GM12865 (cell line): ENCODE measurements at places on chromosomes 12 and 14.
A peak's percentile ranks its signal among the peaks of the same experiment; 100 is the strongest.

DNA sequence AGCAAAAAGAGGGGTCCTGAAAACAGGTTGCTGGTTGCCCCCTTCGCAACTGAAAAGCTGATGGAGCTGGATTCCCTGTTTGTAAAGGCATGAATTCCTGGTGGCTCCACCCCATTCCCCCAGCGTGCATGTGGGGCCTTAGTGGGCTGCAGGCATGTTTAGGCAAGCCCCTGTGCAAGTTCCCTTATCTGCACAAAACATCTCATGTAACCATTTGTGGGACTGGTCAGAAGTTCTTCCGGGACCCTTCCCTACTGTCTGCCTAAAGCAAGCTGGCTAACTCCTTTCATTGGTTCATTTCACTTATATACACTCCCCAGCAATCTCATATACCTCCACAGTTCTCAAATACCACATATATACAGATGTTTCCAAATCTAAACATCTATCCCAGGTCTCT, 24.0 kb upstream of the HIGD1C start:
- DNase-seq = no peak

GRCh38 chr14:69780952-69781351, 14.0 kb downstream of the SRSF5 start:
- DNase-seq = no peak

GRCh38 chr14:46964378-46964777, 312.8 kb upstream of the RPL10L start:
- no peak for DNase-seq

DNA sequence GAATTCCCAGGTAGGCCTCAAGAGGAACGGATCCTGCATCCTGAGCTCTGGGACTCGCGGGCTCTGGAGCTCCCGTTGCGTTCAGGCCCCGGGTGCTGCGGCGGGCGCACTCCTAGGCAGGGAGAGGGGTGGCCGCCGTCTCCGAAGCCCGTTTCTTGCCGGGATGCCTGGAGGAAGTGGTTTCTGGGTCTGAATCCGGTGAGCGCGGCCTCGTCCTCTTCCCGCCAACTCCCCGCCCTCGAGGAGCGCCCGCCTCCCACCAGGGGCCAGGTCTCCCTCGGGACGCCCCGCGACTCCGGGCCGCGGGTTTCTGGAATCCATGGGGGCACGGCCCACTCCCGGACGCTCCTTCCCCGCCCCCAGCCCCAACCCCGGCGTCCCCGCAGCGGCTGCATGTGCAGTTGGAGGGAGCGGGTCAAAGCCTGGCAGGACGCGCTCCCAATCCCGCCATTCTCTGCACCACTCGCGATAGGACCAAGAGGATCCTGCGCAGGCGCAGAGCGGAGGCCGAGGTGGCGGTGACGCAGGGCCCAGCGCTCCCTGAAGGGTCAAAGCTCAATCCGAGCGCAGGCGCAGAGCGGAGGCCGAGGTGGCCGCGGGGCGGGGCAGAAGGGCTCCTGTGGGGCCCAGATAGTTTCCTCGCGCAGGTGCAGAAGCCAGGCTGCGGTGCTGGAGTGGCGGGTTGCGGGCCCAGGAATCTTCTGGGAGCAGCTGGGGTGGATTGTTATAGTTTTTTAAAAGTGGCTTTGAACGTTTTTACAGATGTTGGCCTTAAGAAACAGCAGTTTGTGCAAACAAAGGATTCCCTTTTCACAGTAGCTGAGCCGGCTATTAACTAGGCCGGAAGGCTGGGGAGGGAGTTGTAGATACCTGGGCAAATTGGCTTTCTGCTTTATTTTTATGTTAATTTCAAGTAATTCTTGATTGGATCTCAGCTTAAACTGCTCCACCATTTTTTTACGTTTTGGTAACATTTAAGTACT, 796.4 kb downstream of the AACS start:
- no peak for DNase-seq

GRCh38 chr14:56064513-56064912, 53.7 kb upstream of the PELI2 start:
- no peak for DNase-seq

- DNase-seq = no peak
Observed at GRCh38 chr14:45073231-45073879, 10.6 kb upstream of the PRPF39 start.

DNA sequence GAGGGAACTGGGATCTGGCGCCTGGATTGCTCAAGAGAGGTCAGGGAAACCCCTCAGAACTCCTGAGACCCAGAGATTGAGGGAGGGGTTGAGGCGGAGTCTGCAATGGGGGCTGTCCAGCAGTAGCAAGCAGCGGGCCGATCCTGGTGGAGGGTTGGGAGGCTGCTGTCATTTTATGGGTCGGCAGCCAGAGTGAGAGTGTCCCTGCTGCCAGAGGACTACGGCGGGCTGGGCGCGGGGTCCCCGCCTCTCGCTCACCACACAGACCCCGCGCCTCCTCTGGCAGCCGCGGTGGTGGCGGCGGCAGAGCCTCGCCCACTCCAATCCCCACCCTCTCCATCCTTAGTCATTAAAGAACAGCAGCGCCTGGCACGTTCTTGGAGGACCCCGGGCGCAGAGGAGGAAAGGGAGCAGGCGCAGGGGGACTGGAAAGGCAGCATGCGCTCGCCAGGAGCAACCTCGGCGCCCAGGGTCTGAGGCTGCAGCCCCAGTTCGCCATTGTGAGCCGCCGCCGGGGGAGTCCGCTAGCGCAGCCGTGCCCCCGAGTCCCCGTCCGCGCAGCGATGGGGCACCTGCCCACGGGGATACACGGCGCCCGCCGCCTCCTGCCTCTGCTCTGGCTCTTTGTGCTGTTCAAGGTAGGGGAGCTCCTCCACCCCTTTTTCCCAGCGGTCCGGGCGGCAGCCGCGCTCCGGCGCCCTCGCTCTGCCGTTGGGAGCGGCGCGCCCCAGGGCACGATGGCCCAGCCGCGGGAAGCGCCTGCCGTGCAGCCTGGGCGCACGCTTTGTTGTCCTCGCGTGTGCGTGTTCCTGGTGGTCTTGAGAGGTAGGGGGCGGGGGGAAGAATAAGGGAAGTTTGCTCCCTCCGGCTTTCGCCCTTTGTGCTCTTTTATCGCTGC, at the start of gene PTPRO:
PTPRO (plus strand) TSS at position 345 of the 898 bp plus-strand sequence.
- no peak for DNase-seq

DNA sequence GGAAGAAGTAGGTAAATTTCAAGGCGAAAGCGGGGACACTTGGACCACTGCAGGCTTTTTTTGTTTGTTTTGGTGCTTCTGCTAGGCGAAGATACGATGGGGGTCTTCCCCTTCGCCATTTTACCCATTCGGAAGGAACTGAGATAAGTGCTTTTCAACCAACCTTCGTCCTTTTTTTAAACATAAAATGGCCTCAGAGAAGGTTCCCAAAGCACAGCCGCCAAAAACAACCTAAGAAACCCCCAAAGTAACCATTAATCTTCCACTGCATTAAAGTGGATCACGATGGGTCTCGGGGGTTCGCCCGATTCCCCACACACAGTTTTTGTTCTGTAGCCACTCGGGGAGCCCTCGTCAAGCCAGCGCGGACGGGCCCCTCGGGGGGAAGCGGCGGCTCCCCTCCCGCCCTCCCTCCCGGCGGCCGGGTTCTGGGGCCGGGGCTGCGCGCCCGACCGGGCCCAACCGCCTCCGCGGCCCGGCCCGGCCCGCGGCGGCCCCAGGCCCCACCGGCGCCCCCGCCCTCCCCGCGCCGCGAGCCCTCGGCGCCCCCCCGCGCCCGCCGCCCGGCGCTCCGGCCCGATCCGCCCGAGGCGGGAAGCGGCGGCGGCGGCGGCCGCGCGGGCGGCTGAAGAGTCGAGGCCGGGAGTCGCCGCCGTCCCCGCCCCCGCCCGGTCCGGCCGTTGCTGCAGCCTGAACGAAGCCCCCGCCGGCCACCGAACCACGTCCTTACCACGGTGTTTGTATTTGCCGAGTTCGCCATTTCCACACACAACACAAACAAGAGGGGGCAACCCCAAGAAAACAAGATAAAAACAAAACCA, 790 bp downstream of the GTF2A1 start:
- DNase-seq = peak; percentile 63

DNA sequence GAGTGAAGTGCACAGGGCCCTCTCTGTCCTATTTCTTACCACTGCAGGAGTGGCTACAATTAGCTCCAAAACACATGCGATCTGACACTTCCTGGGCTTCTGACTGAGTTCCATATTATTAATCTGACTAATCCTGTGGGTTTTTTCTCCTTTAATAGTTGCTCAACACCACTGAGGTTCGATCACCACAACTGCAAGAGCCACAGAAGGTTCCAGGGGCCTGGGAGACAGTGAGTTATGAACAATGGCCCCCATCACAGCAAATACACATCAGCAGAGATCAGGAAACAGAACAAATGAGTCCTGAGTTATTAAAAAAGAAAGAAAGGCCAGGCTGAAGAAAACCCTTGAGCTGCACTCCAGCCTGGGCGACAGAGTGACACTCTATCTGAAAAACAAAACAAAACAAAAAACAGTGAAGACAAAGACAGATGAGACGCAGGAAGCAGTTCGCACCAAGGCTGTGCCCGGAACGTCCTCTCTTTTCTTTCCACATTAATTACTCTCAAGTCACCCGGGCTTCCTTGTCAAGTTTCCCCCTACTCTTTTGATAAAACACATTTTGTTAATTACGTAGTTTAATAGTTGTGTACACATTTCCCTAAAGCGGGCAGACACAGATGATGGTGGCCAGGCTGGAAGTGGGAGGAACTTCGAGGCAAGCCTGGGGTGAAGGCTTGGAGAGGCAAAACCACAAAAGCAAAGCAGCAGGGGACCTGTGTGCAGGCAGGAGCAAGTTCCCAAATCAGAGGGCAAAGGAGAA, 42.7 kb downstream of the CDC42BPB start:
- peak; percentile 19 for DNase-seq

DNA sequence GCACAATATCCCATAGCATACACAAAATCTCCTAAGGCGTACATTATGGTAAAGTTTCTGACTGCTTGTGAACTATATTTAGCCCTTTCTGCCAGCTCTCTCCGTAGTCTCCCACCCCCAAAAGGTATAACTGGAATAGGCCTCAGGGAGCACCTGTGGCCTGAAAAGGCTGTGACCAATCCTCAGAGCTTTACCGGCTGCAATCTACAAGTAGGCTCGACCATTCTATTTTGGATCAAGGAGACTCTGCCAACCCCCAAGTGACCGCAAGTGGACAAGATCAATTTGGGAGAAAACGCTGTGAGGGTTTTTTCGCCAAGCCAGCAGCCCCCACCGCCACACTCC, 1.2 kb downstream of the PPTC7 start:
- DNase-seq = no peak

DNA sequence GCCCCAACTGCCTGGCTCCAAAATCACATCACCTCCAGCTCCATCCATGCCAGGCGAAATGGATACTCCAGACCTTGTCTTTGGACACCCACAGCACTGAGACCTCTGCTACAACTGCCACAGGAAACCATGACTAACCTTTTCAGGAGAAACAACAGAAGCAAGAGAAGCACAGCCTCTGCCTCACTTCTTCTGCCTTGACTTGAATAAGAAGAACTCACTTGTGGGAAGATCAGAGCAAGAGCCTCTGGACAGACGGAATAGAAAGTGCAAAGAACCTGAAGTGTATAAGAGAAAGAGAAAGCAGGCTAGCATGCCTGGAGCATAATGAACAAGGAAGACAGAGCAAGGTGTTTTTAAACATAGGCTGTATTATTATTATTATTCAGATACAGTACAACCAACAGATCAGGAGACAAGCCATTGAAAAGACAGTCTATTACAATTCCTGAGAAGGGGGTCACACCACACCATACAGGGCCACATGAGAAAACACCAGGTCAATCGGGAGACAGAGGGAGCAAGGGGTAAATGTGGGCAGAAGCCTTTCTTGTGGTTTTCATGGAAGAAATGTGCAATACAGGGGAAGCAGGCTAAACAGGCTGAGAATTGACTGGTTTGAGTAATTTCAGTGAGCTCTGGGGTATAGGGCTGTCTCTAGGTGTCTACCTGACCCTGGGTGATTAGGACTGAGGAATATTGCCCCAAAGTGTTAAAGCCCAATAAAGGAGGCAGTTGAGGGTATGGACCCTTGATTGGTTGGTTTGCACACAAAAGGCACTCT, 7.4 kb upstream of the OR10P1 start:
- no peak for DNase-seq

DNA sequence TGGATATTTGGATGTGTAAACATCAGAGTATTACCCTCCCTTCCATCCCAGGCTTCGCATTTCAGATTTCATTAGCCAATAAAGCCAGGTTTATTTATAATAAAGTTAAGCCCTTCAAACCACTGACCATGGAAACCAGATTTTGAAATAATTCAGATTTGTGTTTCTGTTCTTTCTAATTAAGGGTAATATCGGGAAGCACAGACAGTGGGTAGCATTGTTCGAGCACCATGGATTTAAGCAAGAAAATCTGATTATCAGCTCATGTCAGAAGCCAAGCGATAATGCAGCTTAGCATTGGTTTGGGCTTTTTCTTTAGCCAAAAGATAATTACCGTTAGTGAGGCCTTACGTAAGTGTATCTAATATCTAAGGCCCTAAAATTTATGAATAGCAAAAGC, 116.1 kb downstream of the C12orf42 start:
- no peak for DNase-seq

- no peak for DNase-seq
Observed at GRCh38 chr12:29960122-29960521, 176.4 kb upstream of the TMTC1 start.

DNA sequence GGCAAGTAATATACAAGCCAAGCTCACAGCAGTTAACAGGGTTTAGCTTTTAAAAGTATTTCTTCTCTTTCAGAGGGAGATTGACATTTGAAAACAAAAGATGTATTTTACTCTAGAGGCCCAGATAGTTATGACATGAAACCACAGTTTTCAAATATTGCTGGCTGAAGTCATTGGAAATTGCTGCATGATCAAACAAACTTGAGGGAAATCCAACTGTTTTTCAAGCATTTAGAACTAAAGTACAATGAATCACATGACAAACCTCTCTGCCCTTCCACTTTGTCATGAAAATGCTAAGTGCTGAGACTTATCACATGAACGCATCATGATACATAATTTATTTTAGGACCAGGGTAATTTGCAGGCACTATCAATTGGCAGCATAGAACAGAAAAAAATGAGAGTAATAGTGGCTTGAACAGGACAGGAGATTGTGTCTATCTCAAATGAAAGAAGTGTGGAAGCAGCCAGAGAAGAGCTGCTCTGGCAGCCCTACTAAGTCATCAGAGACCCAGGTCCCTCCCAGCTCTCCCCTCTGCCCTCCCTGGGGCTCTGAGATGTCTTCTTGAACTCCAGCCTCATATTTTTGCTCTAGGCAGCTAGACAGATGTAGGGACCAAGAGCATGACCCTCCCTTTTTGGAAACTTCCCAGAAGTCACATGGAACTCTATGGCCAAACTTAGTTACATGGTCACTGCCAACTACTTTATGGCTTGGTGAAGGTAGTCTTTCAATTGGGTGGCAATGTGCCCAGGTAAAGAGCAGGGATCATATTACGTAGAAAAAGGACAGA, 90.1 kb upstream of the PELI2 start:
- no peak for DNase-seq

GRCh38 chr12:50052964-50053363, 4.4 kb upstream of the ASIC1 start:
- no peak for DNase-seq

DNA sequence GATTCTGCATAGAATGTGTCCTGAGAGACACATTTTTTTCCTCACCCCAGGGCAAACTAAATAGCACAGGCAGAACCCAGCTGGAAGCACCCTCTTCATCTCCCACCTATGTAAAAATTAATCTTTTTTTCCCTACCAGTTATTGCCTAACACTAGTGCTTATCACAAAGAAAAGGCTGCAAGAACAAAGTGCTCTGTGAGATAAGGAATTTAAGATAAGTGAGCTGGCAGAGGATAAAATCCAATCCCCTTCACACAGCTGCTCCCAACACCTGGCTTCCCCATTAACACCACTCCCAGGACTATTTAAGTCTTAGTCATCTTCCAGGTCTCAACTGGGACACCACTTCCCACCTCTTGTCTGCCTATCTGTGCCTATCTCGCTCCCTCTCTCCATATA, 75.2 kb downstream of the TTC9 start:
- no peak for DNase-seq
